ENCODE measurements at places on chromosomes 5 and 9.
A peak's percentile ranks its signal among the peaks of the same experiment; 100 is the strongest.

GRCh38 chr9:135961811-135962695 lies 880 bp upstream of the UBAC1 start:
- no peak for DNase-seq

DNA sequence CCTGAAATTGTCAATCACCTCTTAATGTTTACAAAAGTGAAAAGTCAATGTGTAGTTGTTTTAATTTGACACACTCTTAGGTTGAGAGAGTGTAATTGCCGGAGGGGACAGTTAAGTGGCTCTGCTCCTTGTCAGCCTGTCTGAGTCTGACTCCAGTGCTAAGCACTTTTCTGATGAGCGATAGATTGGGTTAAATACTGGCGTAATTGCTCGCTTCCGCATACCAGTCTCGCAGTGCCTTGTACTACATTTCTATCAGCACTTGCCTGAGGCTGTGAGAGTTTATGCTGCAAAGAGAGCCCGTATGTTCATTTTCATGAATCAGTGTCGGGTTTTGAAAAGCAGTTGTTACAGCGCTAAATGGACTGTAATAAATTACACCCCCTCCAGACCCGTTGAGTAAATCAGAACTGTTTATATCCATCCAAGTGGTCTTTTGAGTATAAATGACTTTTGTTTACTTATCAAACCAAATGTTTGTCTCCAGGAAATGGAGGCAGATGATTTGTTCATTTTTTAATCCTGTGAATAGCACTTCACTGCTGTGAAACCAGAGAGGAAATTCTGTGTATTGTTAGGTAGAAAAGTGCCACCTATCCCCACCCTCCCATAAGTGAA lies 41.0 kb upstream of the DMRT3 start:
- peak; percentile 4 for DNase-seq

- DNase-seq = no peak
Observed at GRCh38 chr9:120965344-120966012, 38.9 kb upstream of the TRAF1 start.

GRCh38 chr5:32936329-32936728 lies 225.2 kb downstream of the NPR3 start:
- DNase-seq = no peak

GRCh38 chr5:53448851-53449250 lies 31.6 kb upstream of the FST start:
- peak; percentile 66 for DNase-seq

- DNase-seq = no peak
Observed at GRCh38 chr5:74816875-74817274, 49.3 kb downstream of the FAM169A start.

GRCh38 chr9:123251741-123252140 lies 16.6 kb downstream of the STRBP start:
- no peak for DNase-seq

GRCh38 chr5:32315221-32316014 lies 2.7 kb upstream of the MTMR12 start:
- DNase-seq = no peak

- DNase-seq = no peak
Observed at GRCh38 chr9:89234205-89235067, 55.8 kb upstream of the SHC3 start.

- no peak for DNase-seq
Observed at GRCh38 chr9:91420501-91421127, 3.0 kb downstream of the NFIL3 start.

DNA sequence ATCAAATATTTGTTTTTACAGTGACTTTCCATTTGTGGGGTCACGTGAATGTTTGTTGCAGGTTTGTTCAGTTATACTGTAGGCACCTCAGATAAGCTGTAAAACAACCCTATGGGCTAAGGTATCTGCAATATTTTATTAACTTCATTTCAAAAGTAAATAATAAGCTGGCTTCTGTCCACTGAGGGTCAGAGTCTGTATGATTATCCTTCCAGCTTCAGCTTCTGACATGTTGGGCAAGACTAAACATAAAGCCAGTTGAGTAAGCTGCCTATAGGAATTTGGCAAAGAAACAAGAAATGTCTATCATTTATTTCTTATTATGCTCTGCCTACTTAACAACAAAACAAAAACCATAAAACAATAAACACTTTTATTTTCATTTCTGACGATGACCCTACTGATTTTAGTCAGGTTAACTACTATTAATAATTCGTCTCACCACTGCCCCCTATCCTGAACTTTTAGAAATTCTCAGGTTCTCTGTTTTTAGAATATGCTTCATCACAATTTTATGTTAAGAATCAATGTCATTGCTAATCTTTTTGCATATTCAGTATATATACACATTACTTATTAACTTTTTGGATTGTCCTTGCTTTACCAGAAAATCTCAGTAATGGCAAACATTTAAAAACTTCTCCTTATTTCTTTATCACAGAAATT lies 413.6 kb upstream of the ADAMTSL1 start:
- no peak for DNase-seq

DNA sequence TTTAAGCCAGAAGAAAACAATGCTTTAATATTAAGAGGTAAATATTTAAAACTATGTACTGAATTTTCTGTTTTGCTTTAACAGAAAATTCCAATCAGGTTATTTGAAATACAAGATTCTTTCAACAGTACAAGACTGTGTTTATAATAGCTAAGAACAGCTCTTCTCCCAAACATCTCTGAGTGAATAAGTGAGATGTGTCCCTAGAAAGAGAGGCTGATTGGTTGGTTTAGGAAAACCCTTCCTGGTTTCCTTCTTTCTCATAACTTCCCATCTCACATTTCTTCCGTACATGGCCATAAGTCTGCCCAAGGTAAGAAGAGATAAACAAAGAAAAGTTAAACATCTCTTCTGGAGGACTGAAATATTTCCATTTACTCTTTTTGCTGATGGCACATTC lies 145.9 kb downstream of the FANCC start:
- no peak for DNase-seq

- DNase-seq = no peak
Observed at GRCh38 chr9:129867136-129868022, 32.1 kb downstream of the USP20 start.

DNA sequence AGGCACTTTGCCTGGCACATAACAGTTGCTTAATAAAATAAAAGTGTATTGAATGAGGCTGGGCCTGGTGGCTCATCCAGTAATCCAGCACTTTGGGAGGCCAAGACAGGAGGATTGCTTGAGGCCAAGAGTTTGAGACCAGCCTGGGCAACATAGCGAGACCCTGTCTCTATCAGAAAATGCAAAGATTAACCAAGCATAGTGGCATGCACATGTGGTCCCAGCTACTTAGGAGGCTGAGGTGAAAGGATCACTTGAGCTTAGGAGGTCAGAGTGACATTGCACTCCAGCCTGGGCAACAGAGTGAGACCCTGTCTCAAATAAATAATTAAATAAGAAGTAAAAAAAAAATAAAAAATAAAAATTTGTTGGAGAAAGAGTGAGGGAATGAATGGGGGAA lies 21.2 kb downstream of the TNFAIP8 start:
- DNase-seq = no peak

DNA sequence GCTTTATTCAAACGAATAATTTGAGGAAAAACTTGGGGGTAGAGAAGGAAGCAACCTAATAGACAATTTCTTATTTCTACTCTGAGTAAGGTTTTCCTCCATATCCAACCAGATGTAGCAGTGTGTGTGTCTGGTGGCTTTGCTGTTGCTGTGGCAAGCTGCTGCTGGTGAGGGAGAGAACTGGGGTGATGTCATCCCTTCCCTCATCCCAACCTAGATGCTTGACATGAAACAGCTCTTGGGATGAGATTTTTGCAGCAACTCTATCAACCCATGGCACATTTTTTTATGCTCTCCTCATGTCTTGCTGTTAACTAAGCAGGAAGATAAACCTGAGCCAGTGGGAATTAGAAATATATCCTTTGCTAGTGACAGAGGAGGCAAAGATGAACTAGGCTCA lies 135.8 kb downstream of the PCSK1 start:
- peak; percentile 92 for DNase-seq

- DNase-seq = no peak
Observed at GRCh38 chr5:168073991-168074800, 217.2 kb upstream of the WWC1 start.

- no peak for DNase-seq
Observed at GRCh38 chr9:135525241-135526088, 4.2 kb downstream of the LCN1 start.

All from foreskin fibroblast (primary cell).